ENCODE measurements at places on chromosomes 7 and 10. TPM values are rescaled to one million over a fixed set of nuclear protein-coding genes. Genes with fewer than 3 reads are reported as not detected.

CALHM3 gene
- total RNA-seq, result not detected

DNAJC9 gene
- 19.8 TPM for total RNA-seq

SMURF1 gene
- 13.9 TPM for total RNA-seq

COPS6 gene
- total RNA-seq, result 34.5 TPM

- H3K4me3 ChIP-seq, result no peak overlapping the region
- no peak overlapping the region for H3K27ac ChIP-seq
- DNase-seq, result no peak
- no peaks in the 10 kb centered on the region for H3K27me3 ChIP-seq
- no peaks in the 10 kb centered on the region for H3K36me3 ChIP-seq
Measured at GRCh38 chr7:17830206-17830605, 110.1 kb downstream of the SNX13 start.
